ENCODE measurements at places on chromosomes 11 and 22.

DNA sequence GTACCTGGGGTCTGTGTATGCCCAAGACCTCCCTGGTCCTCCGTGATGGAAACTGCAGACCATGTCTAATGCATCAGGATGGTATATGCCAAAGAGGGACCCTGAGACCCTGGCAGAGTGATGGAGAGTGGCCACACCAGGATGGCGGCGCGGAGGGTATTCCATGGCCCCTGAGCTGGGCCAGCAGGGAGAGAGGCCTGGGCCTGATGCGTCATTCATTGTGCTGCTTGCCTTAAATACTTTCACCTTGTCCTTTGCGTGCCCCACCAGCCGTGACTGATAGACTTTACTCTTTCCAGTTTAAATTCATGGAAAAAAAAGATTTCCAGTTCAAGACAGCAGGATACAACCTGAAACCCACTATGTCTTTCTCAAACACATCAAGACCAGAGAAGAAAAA, 5.6 kb upstream of the NDUFV1 start:
- no peak for DNase-seq

DNA sequence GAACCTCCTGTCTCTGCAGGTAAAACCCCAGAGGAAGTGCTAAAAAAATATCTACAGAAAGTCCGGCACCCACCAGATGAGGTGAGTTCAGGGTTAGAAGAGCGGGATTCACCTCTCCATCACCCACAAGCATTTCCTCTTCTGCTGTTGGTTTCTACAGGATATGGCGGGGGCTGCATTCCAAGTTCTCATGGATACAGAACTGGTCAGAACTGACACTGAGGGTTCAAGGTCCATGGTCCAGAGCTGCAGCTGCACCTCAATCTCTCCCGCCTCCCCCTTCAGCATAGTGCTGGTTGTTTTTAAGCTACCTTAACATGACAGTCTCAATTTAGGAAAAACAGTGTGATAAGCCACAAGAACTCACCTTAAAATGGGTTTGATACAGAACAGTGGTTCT, 19.2 kb downstream of the DTX4 start:
- no peak for DNase-seq

DNA sequence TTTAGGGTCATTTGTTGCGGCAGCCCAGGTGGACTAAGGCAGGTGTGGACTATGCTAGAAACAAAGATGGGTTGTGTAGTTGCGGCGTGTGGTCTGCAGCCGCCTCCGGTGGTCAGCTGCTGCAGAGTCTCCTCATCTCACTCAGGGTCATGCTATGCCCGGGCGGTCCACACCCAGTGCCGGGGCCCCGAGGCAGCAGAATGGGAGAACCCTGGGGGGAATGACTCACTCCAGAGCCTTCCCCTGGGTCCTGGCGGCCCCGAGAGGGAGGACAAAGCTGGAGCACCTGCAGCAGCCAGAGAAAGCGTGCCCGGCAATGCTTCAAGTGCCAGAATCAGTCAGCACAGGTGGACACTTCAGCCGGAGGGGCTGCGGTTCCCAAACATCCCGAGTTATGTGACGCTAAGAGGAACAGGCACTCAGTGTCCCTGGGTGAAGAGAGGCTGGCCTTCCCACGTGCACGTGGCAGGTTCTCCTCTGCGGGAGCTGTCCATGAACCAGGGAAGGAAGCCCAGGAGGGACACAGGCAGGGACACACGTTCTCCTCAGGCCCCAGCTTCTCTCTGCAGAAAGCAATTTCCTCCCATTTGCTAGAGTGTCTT, 289.6 kb upstream of the B3GAT1 start:
- no peak for DNase-seq

DNA sequence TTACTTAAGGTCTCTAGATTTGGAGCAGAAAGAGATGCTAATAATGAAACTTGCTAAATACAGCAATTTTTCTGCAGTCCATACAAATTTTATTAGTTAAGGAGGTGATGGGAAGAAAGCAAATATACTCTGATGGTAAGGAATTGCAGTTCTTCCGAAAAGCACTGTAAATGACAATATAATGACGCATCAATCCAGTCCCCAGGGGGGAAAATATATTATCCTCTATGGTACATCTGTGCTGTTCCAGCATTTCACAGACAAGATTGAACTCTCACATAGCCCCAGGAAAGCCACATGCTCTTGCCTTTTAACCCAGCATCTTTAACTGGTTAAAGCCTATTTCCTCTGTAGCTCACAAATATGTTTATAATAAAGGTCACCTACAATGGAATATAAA, 416.6 kb upstream of the CCDC90B start:
- peak; percentile 46 for DNase-seq

- peak; percentile 23 for DNase-seq
These were observed 99.4 kb upstream of the DRD2 start for GRCh38 chr11:113574586-113574985.

DNA sequence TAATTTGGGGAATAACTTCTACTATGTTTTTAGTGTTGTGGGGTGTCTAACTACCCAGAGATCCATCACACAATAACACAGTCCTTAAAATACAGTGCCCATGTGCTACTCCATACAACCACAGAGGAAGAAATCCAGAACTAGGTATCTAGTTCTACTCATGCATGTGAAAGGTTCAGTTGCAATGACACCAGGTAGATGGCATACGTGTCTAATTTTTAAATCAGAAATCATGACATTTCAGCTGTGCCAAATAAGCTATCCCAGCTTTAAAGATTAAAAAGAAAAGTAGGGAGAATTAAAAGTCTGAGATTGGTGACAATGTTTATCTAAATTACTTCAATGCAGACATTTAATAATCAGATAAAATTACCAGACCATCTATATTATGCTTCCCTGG, 122.2 kb downstream of the CD44 start:
- no peak for DNase-seq

- no peak for DNase-seq
These were observed 69.2 kb upstream of the PRR5 start for GRCh38 chr22:44632541-44633396.

DNA sequence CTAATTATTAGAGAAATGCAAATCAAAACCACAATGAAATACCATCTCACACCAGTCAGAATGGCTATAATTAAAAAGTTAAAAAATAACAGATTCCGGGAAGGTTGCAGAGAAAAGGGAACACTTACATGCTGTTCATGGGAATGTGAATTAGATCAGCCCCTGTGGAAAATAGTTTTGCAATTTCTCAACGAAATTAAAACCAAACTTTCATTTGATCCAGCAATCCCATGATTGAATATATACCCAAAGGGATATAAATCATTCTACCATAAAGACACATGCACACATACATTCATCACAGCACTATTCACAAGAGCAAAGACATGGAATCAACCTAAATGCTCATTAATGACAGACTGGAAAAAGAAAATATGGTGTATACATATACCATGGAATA, 32.5 kb downstream of the NOX4 start:
- peak; percentile 46 for DNase-seq

DNA sequence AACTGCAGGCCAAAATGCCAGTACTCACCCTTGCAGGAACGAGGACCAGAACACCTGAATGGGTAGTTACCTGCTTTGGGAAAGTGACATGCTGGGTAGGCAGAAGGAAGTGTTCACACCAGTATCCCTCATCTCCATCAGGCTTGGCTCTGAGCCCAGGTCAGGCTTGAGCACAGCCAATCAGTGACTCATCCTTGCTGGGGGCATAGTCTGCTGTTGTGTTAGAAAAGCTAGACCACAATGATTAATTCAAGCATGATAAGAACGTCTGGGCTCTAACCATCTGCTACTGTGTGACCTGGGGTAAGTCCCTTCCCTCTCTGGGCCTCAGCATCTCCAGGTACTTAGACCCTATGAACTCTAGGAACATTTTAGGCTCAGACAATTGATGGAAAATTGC, 450.4 kb downstream of the MIAT start:
- DNase-seq = peak; percentile 99

DNA sequence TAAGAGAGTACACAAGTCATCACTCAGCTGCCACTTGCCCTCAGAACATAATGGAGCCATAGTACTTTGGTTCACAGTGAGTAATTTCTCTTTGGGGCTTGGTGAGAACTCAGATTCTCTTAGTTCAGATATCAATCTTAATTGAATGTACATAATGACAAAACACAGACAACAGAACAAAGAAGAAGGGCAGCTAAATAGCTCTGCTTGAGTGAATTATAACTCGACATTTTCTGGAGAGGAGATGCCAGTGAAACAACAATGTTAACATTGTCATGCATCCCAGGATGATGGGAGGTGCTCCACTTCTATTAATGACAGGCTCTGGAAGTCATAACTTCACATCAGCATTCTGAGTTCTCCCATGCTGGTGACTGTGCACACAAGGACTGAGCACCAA, 508.1 kb downstream of the TMEM135 start:
- DNase-seq = no peak

DNA sequence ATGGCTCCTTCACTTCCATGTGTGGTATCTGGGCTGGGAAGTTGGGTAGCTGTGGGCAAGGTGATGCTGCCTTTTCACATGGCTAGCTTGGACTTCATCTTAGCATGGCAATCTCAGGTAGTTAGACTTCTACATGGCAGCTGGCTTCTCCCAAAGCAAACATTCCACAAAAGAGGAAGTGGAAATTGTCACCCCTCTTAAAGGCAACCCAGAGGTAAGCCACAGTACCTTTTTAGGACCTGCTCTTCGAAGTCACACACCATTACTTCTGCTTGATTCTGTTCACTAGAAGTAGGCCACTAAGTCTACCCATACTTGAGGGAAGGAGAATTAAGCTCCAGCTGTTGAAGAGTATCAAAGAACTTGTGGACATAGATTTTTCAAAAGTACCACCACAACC, 25.9 kb downstream of the TUG1 start:
- no peak for DNase-seq

DNA sequence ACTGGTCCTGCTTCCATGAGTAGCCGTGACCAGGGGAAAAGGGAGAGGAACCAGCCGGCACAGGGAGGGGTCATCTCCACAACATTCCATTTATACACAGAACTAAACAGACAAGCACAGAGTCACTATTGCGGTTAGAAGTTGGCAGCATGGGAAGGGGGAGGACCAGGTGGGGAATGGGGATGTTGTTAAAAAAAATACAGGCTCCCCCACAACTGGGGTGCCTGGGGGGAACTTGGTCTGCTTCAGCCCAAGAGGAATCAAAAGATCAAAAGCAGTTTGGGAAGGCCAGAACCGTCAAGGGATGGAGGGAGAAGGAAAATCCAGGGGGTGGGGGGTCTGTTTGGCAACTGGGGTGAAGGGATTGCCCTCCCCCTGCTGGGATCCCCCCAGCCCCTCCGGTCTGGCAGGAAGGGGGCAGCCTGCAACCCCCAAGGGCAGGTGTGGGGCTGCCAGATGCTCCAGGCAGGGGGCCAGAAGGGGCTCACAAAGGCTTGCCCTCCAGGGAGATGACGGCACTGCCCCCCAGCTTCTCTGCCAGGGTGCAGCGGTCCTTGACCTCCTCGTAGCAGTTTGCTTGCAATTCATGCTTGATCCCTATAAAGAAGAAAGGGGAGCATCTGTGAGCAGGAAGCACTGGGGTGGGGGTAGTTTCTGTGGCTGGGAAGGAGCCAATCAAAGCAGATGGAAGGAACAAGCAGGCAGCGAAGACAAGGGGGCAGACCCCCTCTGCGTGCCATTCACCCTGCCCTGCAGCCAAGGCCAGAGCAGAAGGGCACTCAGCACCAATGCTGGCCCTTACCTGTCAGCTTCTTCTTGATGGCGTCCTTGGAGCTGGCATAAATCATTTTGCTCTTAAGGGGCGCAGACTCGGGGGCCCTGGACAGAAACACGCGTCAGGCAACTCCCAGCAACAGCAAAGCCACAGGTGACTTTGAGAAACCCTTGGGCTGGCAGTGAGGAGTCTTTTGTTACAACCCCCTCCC, 2.8 kb downstream of the CFL1 start:
- no peak for DNase-seq

GRCh38 chr11:78071717-78072116, 7.9 kb downstream of the NDUFC2 start:
- DNase-seq = no peak

GRCh38 chr11:124482362-124483147, 37.1 kb upstream of the OR8B8 start:
- peak; percentile 85 for DNase-seq

DNA sequence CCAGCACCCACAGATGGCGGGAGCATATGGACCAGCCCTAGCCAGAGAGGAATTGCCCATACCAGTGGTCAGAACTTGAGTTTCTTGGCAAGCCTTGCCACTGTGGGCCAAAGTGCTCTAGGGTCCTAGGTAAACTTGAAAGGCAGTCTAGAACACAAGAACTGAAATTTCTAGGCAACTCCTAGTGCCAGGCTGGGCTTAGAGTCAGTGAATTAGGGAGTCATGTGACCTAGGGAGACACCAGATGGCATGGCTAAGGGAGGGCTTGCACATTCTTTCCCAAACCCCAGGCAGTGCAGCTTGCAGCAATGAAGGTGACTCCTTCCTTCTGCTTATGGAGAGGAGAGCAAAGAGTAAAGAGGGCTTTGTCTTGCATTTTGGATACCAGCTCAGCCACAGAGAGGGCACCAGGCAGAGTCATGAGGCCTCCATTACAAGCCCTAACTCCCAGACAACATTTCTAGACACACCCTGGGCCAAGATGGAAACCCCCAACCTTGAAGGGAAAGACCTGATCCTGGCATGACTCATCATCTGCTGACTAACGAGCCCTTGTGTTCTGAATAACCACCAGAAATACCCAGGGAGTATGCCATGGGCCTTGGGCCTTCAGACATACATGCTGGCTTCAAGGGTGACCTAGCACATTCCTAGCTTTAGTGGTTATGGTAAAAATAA, 19.2 kb upstream of the OR56A3 start:
- no peak for DNase-seq

DNA sequence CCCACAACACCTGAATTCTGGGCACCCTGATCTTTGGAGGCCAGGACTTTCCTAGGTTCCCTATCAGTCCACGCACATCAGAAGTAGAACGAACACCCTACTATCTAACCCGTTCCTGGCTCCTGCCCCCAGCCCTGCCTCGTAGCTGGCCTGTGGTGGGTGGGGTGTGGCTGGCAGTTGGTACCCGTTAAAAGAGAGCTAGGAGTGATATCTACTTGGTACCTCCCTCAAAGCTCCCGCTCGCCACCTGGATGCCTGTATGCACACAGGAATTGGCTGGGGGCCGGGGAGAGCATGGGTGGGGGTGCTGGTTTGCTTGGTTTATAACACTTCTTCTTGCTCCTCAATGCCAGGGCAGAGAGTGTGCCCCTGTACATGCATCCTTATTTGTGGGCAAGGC, 14.0 kb upstream of the NECTIN1 start:
- no peak for DNase-seq

- no peak for DNase-seq
These were observed 34.1 kb downstream of the CD44 start for GRCh38 chr11:35173011-35173511.

GRCh38 chr11:93192163-93192562, 5.6 kb downstream of the SLC36A4 start:
- DNase-seq = no peak
